Ascending aorta (tissue), 2 donors: ENCODE measurements at places on chromosomes 2 and 18.

- no peak for DNase-seq
Measured at GRCh38 chr2:130380096-130380934, 24.5 kb downstream of the PTPN18 start.

- no peak for DNase-seq
Measured at GRCh38 chr2:27209621-27210401, 2.0 kb upstream of the ATRAID start.

DNA sequence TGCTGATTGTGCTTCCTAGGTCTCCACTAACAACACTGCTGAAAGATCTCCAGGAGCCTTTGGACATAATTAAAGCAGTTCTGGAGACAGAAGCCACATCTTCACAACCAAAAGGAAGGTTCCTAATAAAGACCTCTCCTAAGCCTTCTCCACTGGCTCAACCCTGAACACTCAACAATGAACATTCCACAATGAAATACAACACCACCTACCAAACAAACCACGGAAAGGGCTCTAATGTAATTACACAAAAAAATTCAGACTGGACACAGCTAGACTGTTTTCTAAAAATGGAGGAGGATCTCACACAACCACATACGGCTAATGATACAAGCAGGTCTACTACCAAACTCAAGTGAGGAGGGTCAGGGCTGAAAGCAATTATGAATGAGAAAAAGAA lies 43.6 kb downstream of the NOL10 start:
- DNase-seq = no peak

DNA sequence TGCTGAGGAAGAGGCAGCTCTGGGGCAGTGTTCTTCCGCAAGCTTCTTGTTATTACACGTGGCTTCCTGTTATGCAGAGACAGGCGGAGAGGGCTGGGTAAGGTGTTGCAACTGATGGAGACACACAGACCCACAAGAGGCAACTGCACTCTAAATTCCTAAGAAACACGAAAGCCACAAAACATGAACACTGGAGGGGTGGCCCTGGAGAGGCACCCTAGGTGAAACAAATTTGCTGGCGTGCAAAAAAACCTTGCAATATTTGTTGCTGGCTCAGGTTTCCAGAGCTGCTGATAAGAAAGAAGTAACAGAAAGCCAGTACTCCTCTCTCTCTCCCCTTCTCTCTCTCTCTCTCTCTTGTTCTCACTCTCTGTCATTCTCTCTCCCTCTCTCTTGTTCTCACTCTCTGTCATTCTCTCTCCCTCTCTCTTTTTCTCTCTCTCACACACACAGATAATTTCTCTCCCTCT lies 31.8 kb downstream of the ARHGAP25 start:
- DNase-seq = peak; percentile 40

- no peak for DNase-seq
Measured at GRCh38 chr2:130852521-130853115, 15.9 kb downstream of the ARHGEF4 start.

DNA sequence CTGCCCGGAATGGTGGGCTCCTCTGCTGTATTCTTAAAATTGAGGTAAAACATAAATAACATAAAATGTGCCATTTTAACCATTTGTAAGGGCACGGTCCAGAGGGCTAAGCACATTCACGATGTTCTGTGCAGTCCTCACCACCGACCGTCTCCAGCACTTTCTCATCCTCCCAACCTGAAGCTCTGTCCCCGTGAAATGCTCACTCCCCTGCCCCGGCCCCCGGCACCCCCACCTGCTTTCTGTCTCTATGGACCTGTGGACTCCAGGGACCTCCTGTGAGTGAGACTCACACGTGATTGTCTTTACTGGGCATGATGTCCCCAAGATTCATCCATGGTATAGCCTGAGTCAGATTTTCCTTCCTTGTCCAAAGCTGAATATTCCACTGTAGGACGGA lies 38.7 kb upstream of the CTDP1 start:
- DNase-seq = no peak

DNA sequence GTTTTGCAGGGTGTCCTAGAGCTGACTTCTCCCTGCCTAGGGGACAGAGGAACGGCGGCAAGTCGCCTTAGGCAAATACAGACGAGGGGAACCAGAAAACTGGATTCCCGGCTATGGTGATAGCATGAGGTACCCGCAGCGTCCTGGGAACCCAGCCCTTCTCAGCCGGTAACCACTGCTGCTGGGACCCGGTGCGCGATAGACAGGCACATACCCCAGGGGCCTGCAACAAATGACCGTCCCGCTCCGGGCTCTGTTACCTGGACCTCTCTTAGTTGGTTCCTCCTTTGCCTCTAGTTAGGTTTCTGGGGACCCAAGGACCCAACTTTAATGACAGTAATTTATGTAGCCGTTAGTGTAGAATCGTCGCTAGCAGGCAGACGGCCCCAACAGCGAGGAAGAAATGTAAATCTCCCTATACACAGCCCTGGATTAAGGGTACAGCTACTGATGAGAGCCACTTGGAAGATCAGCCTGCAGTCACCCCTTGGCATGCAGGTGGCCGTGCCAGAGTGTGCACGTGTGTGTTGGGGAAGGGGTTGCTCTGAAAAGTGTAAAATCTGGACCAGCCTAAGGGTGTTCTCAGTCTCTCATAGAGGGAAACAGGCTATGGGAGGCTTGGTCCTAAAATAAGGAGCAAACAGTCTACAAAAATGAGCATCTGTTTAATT lies 819 bp upstream of the SERPINE2 start:
- DNase-seq = no peak

DNA sequence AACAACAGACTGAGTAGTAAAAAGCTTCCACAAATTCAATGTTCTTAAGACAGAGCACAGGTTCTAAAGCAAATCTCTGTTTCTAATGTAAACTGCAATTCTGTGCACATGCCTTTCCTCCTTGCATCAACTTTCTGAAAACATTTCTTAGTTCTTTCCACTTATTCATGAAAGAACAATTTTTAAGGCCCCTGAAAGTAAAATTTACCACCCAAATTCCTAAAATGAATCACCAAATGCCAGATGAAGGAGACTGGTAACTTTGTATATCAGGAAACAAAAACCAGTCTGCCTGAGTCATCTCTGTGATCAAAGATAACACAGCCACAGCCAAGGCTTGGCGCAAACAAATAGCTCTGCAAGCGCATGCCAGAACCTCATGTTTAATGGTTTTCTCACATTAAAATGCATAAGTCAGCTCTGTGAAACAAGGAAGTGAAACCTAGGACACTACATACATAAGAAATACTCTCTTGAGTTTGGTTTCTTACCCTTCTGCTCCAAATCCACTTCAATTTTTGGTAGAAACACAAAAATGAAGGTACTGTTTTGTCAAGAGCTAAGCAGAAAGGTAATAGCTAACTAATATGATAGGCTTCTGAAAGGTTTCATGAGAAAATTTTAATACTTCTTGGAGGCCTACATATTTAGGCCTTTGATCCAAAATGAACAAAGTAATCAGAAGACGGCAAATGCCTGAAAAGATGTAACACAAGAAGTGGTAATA lies 169.4 kb downstream of the THADA start:
- DNase-seq = peak; percentile 87

- no peak for DNase-seq
Measured at GRCh38 chr2:74573747-74574562, 19.4 kb downstream of the DOK1 start.

DNA sequence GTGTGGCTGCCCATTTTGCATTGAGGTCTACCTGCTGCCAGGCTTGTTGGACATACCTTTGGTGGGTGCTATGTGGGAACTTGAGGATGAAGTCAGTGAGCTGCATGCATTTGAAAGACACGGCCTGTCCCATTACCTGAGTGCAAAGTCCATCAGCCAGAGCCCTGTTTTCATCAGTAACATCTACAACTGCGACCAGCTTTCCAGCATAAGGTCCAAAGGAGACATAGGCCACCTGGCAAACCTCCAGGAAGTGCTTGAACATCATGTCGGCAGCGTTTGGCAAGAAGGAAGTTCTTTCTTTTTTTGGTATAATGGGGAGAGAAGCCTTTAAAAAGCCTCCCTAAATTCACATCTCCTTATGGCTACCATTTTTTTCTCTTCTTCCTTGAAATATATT lies 143.1 kb downstream of the FAM161A start:
- no peak for DNase-seq

GRCh38 chr2:218980735-218981389 lies 4.1 kb downstream of the FEV start:
- DNase-seq = no peak

DNA sequence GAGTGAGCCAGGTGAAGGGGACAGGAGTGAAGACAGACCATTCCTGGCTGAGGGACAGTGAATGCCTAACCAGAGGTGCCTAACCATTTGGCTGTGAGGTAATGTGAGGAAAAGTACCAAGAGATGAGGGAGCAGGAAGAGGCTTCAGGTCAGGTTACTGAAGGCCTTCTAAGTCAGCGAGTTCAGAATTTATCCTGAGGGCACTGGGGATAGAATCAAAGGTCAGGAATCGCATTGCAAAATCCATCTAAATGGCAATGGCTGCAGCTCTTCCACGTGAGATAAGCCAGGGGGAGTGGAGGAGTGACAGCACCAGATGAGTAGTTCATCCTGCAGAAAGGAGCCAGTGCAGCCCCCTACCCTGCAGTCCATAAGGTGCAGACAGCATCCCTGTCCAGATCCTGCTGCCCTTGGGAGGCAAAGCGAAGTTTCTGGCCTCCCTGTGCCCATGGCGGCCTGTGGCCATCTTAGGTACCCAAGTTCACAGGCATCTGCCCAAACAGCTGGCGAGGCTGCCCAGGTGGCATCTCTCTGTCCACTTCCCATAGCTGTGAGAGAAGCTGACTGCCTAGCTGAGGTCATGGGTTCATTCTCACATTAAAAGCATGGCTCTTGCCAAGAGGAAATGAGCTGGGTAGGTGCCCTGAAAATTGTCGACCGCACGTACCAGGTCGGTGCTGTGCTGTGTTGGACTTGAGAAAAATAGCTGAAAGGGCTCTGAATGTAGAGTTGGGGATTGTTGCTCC lies 49.5 kb downstream of the CYP27C1 start:
- no peak for DNase-seq

- no peak for DNase-seq
Measured at GRCh38 chr18:44450226-44450625, 230.5 kb upstream of the SETBP1 start.

DNA sequence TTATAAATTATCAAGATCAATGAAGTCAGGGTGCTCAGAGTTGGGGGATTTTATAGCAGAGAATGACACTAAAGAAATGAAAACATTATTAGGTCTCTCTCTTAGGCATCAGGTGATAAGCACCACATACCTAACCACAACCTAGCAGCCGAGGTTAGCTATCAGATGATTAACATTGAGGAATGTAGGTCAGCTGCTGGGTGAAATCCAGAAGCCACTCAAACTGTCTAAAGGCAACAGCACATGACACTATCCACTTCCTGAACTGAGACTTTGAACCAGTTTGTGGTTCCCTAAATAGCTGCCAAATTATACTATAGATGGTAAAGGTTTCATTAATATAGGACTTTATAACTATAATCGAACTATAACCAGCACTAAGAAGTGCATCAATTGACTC lies 4.7 kb downstream of the EPG5 start:
- no peak for DNase-seq

- DNase-seq = no peak
Measured at GRCh38 chr2:186755066-186755465, 61.2 kb downstream of the FAM171B start.

DNA sequence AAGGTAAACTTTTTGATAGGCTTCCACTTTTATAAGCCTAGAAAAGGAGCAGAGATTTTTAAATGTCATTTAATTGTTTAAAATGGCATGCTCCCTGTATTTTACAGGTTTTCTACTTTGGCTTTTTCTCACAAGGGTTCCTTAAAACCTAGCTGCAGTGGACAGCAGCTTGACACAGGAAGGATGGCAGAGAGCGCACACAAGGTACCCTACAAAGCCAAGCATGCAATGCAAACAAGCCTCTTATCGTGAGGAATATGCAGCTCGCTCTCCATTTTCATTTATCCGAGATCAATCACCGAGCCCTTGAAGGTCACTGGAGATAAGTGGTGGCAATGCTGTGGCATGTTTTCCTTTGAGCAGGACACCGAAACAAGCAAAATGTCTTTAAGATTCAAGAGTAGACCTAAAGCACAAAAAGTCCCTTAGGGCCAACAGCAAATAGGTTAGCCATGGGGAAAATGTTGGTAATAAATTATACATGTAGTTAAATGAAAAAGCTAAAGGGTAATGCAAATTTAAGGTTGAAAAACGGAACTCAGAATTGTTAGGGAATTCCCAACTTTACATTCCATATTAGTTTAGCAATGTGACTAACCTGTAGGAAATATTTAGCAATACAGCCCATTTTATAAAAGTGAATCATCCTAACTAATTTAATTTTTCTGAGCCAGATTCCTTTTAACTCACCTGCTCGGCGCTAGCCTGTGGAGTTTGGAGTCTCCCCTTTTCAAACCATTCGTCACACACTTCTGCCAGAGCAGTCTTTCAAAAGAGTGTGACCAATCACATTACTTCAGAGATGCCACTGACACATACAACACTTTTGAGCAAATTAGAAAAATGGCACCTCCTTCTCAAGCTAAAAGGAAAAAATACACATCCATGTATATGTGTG lies 337.9 kb upstream of the PKDCC start:
- DNase-seq = no peak
